Upper lobe of right lung (tissue), 1 donor: ENCODE measurements at places on chromosomes 7 and 10. TPM values are rescaled to one million over a fixed set of nuclear protein-coding genes. Genes with fewer than 3 reads are reported as not detected.

- DNase-seq = no peak
- no peaks in the 10 kb centered on the region for H3K4me1 ChIP-seq
- H3K36me3 ChIP-seq = no peaks in the 10 kb centered on the region
- no peak overlapping the region for H3K4me3 ChIP-seq
- H3K27me3 ChIP-seq = no peaks in the 10 kb centered on the region
- no peak overlapping the region for H3K27ac ChIP-seq
Observed at GRCh38 chr10:105925045-105925785, 1239.3 kb downstream of the SORCS1 start.

The CYP3A4 gene
- not detected for total RNA-seq

The VWC2 gene
- total RNA-seq = 0.23 TPM

DNA sequence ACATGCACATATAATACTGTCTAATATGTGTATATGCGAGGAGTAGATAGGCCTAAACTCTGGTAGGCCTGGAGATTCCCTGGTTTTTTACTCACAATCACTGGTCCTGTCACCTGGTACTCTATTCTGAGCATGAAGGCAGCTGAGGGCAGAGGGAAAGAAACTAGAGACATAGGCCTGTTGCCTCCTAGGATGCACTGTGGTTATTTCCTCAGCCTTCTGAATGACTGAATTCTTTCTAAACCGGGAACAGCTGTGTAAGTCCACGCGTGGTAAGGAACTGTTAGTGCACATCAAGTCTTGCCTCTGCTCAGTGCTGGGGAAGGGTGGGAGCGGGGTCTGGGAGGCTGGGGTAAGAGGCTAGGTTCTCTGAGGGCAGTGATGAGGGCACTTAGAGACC is 7.7 kb downstream of the KAZALD1 start:
- H3K27ac ChIP-seq = no peak overlapping the region
- H3K4me1 ChIP-seq = peaks cover 29% of the 10 kb centered on the region
- no peak overlapping the region for H3K4me3 ChIP-seq

DNA sequence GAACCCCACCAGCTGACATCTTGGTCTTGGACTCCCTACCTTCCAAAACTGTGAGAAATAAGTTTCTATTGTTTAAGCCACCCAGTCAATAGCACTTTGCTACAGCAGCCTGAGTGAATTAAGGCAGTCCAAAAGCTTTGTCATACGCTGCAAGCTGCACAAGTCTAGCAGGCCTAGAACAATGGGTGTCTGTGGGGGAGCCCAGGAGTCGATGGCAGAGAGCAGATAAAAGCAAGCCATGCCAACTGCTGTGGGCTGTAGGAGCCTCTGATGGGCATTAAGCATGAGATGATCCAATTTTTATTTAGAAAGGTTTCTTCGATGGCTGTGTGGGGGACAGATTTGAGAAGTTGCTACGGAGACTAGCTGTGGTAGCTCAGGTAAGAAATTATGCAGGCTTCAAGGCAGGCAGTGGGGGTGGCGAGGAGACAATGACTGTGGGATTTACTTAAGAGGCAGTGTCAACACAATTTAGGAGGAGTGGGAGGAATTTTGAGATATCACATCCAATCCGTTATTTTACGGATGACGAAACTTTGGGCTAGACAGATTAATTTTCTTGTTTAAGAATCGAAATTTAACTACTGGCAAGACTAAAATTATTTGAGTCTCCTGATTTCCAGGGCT is 110.4 kb downstream of the NRCAM start:
- no peak overlapping the region for H3K27ac ChIP-seq
- H3K4me1 ChIP-seq = no peaks in the 10 kb centered on the region
- no peak for DNase-seq
- H3K36me3 ChIP-seq = no peaks in the 10 kb centered on the region

- H3K4me1 ChIP-seq = peaks cover 6% of the 10 kb centered on the region
- peak overlapping the region; percentile 90 for H3K4me3 ChIP-seq
- DNase-seq = peak; percentile 98
- peaks cover under 1% of the 10 kb centered on the region for H3K36me3 ChIP-seq
- no peaks in the 10 kb centered on the region for H3K27me3 ChIP-seq
Observed at GRCh38 chr7:139340037-139340807, 915 bp upstream of the FMC1 start.

The NCF1 gene
- total RNA-seq = 32.8 TPM

DNA sequence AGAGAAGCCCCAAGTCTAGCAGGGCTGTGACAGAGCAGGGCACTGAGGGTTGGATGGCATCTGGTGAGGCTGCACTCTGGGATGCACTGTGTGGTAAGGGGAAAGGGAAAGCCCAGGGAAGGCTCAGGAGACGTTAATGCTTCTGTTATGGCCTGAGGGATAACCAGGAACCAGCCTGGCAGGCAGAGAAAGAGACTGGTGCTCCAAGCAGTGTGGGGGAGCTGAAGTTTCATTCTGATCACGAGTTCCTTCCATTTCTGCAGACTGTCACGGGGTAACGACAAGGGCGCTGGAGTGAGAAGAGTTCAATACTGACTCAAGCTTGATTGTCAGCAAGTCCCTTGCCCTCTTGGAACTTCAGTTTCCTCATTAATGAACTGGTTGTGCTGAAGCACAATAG is 730.9 kb downstream of the GRID1 start:
- no peaks in the 10 kb centered on the region for H3K4me1 ChIP-seq
- H3K27ac ChIP-seq = no peak overlapping the region
- no peak overlapping the region for H3K4me3 ChIP-seq

GRCh38 chr10:124213899-124214510 is 120.6 kb upstream of the CHST15 start:
- no peak overlapping the region for H3K4me3 ChIP-seq
- H3K27me3 ChIP-seq = no peaks in the 10 kb centered on the region
- H3K36me3 ChIP-seq = no peaks in the 10 kb centered on the region
- no peak overlapping the region for H3K27ac ChIP-seq
- H3K4me1 ChIP-seq = no peaks in the 10 kb centered on the region

DNA sequence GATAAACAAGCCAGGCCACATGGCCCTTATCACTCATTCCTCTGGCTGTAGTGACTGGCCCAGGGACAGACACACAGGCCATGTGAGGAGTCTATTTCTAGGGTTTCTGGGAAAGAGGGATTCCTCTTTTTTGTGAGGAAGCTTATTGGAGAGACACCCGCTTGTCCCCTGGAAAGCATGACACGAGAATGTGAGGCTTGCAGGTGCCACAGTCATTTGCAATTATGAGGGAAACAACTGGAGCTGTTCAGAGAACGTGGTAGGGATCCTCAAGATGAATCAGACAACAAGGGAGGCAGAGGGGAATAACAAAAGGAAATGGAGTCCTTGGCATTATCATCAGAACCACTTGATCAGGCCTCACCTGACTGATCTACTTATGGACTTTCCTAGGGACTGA is 64.5 kb downstream of the ADCYAP1R1 start:
- no peak overlapping the region for H3K27ac ChIP-seq
- DNase-seq = no peak
- no peak overlapping the region for H3K4me3 ChIP-seq
- H3K4me1 ChIP-seq = no peaks in the 10 kb centered on the region
- no peaks in the 10 kb centered on the region for H3K27me3 ChIP-seq

- peaks cover 6% of the 10 kb centered on the region for H3K4me1 ChIP-seq
- no peak overlapping the region for H3K27ac ChIP-seq
- no peaks in the 10 kb centered on the region for H3K36me3 ChIP-seq
- DNase-seq = no peak
- no peaks in the 10 kb centered on the region for H3K27me3 ChIP-seq
Observed at GRCh38 chr7:69739190-69739589, 140.9 kb downstream of the AUTS2 start.

The FOXI2 gene
- total RNA-seq = not detected

The SCD gene
- 276 TPM for total RNA-seq

GRCh38 chr7:123533929-123534382 is 439 bp downstream of the IQUB start:
- no peaks in the 10 kb centered on the region for H3K36me3 ChIP-seq
- DNase-seq = no peak
- H3K4me1 ChIP-seq = peaks cover 5% of the 10 kb centered on the region
- H3K27me3 ChIP-seq = no peaks in the 10 kb centered on the region
- peak overlapping the region; percentile 43 for H3K27ac ChIP-seq

The FBXL13 gene
- total RNA-seq = 3.0 TPM

DNA sequence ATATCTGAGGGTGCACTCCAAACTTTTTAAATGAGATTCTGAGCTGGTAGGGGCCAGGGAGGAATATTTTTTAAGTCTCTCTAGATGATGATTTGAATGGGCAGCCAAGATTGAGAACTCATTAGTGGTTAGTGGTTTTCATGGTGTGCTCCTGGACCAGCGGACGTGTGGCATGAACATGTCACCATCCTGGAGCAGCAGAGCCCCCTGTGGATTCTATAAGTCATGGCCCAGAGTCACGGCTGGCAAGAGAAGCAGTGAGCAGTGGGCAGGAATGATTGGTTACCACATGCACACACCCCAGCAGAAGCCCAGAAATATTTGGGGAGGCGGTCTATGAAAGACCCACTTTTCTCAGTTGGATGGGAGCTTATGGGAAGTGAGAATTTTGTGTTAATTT is 21.2 kb upstream of the UCN3 start:
- H3K27me3 ChIP-seq = no peaks in the 10 kb centered on the region
- no peaks in the 10 kb centered on the region for H3K36me3 ChIP-seq
- H3K4me3 ChIP-seq = no peak overlapping the region
- no peaks in the 10 kb centered on the region for H3K4me1 ChIP-seq
- no peak for DNase-seq

- H3K4me1 ChIP-seq = no peaks in the 10 kb centered on the region
- H3K4me3 ChIP-seq = no peak overlapping the region
- no peak for DNase-seq
- H3K27me3 ChIP-seq = no peaks in the 10 kb centered on the region
- H3K27ac ChIP-seq = no peak overlapping the region
- H3K36me3 ChIP-seq = no peaks in the 10 kb centered on the region
Observed at GRCh38 chr7:149409895-149410294, 51.0 kb downstream of the ZNF777 start.
